ENCODE measurements at places on chromosomes 7 and 10. TPM values are rescaled to one million over a fixed set of nuclear protein-coding genes. Genes with fewer than 3 reads are reported as not detected.
A peak's percentile ranks its signal among the peaks of the same experiment; 100 is the strongest.

C10orf53 gene
- total RNA-seq, result not detected

- peak; percentile 60 for DNase-seq
Observed at GRCh38 chr7:69429911-69430383, 168.3 kb upstream of the AUTS2 start.

- no peak for DNase-seq
Observed at GRCh38 chr10:101570428-101571270, 17.4 kb downstream of the POLL start.

KCNIP2 gene
- 0.29 TPM for total RNA-seq

LRIT2 gene
- total RNA-seq, result not detected
